ENCODE measurements at places on chromosomes 7 and 10. TPM values are rescaled to one million over a fixed set of nuclear protein-coding genes. Genes with fewer than 3 reads are reported as not detected.

GRCh38 chr7:27147199-27148030 lies at the start of gene HOXA6:
Gene HOXA6 (minus strand): TSS chr7:27147774. CDS start chr7:27147749, 25 bp downstream.
- DNase-seq, result no peak

DNA sequence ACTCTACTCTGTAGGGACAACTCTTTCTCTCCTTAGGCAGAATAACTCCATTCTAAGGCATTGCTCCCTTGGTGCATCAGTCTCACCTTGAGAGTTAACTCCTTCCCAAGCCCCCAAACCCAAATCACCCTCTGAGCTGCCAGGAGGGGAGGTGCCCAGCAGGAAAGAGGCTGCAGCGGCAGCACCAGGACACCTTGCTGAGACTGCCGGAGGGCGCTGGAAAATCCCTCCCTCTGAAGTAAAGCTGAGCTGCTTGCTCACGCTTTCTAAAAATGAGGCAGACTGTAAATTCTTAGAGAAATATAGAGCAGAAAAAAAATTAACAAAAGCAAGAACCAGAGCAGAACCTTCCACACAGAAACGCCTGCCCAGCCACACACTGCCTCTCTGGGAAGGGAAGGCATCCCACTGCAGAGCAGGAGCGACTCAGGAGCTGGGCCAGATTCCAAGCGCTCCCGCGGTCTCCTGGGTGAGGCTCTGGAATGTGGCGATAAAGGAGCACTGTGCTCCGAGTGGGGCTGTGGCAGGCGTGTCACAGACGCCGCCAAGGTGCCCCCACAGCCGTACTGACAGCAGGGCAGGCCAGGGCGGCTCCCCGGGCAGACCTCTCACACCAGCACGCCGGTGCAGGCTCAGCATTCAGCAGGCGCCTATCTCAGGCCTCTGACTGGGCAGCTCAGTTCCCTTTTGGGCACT lies 202.1 kb downstream of the TNS3 start:
- peak; percentile 85 for DNase-seq

DNA sequence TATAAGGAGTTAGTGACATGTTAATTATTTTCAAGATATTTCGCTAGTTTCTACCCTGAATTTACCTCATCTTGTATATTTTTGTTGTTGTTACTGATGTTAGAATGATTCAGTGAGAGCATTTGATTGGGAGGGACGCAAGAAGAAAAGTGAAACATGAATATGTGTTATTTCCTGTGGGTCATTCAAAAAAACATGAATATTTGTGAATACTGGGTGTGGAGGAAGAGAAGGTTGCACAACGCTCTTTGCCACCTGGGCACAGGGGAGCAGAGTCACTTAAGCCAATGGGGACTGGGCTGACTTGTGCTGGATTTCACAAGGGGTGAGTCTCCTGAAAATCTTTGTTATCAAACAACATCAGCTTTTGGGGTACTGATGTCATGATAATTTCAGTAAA lies 39.5 kb downstream of the AGK start:
- no peak for DNase-seq

HOXA5 gene
- not detected for total RNA-seq

SYT15 gene
- 3.2 TPM for total RNA-seq
